Stimulated activated CD4-positive, alpha-beta T cell treated with anti-CD3 and anti-CD28 coated beads, Interleukin-4, amount 100 ng/mL, for 24 hours (primary cell): ENCODE measurements at places on chromosomes 13 and 19.

DNA sequence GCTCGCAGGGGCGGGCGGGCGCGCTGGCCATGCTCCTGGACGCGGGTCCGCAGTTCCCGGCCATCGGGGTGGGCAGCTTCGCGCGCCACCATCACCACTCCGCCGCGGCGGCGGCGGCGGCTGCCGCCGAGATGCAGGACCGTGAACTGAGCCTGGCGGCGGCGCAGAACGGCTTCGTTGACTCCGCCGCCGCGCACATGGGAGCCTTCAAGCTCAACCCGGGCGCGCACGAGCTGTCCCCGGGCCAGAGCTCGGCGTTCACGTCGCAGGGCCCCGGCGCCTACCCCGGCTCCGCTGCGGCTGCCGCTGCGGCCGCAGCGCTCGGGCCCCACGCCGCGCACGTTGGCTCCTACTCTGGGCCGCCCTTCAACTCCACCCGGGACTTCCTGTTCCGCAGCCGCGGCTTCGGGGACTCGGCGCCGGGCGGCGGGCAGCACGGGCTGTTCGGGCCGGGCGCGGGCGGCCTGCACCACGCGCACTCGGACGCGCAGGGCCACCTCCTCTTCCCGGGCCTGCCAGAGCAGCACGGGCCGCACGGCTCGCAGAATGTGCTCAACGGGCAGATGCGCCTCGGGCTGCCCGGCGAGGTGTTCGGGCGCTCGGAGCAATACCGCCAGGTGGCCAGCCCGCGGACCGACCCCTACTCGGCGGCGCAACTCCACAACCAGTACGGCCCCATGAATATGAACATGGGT lies 599 bp downstream of the ZIC2 start:
- DNase-seq = no peak

- DNase-seq = no peak
Observed at GRCh38 chr19:51905206-51905605, 389 bp upstream of the ZNF649 start.

GRCh38 chr19:35929876-35930275 lies 6.3 kb upstream of the LRFN3 start:
- no peak for DNase-seq

- no peak for DNase-seq
Observed at GRCh38 chr19:7101498-7102253, 32.2 kb downstream of the ZNF557 start.

DNA sequence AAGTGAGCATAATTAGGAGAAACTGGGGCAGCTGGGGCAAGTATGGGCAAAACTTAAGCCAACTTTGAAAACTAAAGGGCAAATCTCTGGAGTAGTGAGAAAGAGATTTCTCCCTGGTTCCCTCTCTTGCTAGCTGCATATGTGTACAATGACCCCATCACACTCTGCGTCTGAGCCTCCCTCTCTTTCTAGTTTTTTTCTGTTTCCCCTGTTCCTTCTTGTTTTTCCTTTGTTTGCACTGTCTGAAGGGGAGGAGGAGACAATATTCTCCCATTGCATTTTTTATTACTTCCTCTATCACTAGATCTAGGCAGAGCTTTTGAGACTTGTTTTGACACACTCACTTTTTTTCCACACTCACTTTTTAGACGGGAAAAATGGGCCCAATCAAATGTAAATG lies 11.2 kb upstream of the CLDN10 start:
- no peak for DNase-seq

DNA sequence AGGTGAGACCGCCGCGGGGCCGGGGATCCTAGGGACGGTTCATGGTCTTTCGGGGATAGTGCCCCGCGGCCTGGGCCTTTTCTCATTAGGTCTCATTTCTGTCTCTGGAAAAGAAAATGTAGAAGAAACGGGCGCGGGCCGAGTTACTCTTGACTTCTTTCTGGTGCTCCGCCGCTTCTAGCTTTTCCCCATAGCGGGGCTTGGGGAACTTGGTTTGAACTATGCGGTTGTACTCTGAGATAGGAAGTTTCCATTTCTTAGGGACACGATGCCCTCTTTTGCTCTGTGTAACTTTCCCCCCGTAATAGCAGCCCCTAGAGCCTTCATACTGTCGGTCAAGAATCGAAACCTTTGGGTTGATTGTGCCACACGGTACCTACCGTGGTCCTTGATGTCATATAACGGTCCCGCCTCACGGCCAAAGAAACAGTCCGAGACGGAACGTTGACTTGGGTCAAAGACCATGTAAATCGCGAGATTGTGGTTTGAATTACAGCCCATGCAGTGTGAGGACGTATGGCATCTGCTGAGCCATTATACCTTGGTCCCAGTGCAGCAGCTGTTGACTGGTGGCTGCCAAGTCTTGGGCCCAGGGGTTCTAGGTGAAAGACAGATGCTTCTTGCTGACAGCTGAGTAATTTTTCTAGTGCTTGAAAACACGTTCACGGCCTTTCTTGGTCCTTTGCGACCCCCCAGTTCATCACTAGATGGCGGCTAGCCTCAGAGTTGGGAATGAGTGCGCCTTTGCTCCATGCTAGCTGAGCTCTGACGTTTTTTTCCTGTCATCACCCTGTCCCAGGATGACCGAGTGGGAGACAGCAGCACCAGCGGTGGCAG lies 487 bp downstream of the RPS5 start:
- no peak for DNase-seq
